Anterior cingulate cortex (tissue), 58 donors: ENCODE measurements at places on chromosomes 6 and 20.

- DNase-seq, result no peak
Observed at GRCh38 chr20:61801065-61801360, 264.7 kb downstream of the TAF4 start.

- no peak for DNase-seq
Observed at GRCh38 chr20:14193443-14193842, 144.0 kb downstream of the FLRT3 start.

GRCh38 chr6:125310994-125311649 lies 9.4 kb upstream of the HDDC2 start:
- no peak for DNase-seq

GRCh38 chr6:152124429-152125074 lies 317.1 kb downstream of the ESR1 start:
- DNase-seq, result no peak

DNA sequence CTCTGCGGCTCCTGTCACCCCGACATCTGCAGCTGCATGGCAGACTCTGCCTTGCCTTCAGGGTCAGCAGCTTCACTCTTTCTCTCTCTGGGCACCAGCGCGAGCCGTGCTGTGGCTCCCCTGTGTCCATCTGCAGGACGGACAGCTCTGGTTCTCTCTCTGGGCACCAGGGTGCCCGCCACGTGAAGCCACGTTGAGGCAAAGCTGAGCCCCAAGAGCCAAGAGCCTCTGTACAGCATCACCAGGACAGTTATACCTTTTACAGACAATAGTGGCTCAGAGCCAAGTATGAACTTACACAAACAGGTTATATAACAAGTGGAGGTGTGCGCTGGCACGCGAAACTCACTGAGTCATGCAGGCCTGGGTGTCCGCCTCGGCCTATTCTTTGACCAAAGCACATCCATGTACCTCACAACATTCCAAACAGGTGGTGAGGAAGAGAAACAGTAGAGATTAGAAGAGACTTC lies 50.8 kb downstream of the FAM50B start:
- no peak for DNase-seq

- DNase-seq, result peak; percentile 0
Observed at GRCh38 chr6:84428300-84428907, 201.0 kb upstream of the CEP162 start.

DNA sequence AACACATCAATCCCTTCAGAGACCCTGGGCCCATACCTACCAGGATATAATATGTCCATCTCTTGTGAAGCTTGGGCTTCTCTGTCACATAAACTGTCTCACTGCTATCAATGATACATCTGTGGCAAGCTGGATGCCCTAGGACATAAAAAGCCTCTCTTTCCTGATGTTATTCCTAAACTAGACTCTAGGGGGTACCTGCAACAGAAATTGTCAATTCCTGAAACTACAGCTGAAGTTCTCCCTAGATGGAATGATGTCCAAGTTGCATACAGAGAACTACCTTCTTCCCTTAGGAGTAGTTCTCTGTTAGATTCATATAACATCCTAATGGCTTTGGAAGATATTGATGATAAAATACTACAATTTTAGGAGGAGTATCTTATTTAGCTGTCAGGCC lies 35.8 kb downstream of the TBX18 start:
- DNase-seq, result no peak

- no peak for DNase-seq
Observed at GRCh38 chr6:105570416-105570815, 167.5 kb upstream of the PREP start.

- no peak for DNase-seq
Observed at GRCh38 chr6:878179-878578, 185.2 kb upstream of the EXOC2 start.

DNA sequence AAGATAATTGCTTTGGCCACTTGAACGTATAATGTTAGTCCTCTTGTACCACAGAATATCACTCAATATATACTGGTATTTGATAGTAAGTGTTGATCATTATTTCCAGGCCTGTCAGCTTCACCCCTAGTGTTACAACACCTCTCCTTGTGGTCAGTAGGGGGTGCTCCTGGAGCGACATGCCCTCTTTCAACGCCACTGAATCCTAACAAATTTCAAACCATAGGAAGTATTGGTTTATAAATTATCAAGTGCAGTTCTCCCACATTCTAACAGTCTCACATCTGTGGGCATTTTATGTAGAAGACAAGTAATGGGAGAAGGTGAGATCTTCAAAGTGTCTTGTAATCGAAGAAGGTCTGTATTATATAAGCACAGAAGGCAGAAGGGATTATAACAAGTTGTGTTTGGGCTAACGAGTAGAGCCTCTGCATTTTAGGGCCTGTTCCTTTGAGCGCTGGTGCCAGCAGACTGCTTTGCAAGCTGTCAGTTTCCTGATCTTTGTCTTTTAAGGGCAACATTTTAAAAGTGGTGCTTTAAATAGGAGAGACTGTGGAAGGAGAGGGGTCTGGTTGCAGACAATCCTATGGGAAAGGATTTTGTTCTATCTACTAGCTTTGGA lies 57.1 kb upstream of the CEP162 start:
- no peak for DNase-seq

- no peak for DNase-seq
Observed at GRCh38 chr6:33028220-33028849, 18.9 kb upstream of the HLA-DOA start.

- no peak for DNase-seq
Observed at GRCh38 chr6:78942446-78942845, 75.1 kb downstream of the IRAK1BP1 start.

DNA sequence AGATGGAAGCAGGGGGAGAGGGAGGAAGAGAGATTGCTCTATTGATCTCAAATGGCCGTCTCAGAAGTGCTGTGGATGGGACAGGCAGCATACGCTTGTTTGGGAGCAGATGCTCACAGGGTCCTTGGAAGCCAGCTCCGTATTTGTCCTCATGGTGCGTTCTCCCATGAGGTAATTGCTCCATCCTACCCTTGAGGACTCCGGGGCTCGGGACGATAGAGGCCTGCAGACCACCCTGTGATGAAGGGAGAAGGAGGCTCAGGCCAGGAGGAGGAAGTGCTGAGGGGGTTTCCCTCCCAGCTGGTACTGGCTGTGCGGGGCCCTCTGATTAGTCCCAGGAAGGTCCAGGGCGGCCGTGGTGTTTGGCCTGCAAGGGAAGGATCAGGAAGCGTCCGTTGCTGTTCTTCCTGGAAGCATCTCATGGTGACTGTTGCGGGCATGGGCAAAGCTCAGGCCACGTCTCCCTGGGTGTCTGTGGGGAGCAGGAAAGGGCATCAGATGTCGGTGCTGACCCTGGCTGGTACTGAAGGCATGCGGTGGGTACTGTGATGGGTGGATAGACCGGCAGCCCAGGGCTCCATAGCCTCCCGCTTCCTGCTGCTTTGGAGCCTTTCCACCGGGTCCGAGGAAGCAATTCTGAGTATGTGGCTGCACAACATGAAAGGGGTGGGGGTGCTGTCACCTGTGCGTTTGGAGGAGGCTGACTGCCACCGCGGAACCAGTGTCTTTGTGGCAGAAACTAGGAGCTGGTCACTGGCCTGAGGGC lies 158.3 kb downstream of the SYCP2 start:
- DNase-seq, result no peak
